ENCODE measurements at places on chromosomes 6 and 20.
A peak's percentile ranks its signal among the peaks of the same experiment; 100 is the strongest.

- DNase-seq: peak; percentile 36
Measured at GRCh38 chr6:53581856-53582255, 37.0 kb upstream of the GCLC start.

GRCh38 chr6:116376149-116376548 lies 5.4 kb downstream of the DSE start:
- no peak for DNase-seq

GRCh38 chr20:48760403-48760983 lies 67.3 kb downstream of the PREX1 start:
- DNase-seq: peak; percentile 29

DNA sequence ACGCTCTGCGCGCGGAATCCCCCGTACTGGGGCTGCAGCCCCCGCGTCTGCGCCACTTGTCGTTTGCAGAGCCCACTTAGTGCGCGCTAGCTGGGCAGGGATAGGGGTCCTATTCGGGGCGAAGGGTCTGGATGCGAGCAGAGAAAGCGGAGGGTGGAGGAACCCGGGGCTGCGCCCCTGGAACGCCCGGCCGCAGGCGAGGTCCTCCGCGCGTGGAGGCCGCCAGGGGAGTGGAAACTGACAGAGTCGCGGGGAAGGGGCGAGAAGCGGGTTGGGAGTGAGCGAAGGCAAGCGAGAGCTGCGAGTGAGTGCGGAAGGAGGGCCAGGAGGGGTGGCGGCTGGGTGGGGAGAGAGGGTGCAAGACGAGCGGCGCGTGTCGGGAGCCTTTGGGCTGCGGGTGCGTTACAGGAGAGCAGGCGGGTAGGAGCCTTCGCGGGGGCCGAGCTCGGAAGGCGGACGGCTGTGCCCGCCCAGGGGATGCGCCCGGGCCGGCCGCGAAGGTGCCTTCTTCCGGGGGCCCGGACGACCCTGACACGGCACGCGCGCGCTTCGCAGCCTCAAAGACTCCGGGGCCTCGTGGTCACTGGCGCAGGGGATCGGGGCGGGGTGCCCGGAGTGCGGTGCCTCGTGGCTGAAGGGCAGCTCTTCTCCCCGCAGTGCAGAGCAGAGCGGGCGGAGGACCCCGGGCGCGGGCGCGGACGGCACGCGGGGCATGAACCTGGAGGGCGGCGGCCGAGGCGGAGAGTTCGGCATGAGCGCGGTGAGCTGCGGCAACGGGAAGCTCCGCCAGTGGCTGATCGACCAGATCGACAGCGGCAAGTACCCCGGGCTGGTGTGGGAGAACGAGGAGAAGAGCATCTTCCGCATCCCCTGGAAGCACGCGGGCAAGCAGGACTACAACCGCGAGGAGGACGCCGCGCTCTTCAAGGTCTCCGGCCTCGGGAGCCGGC lies 1.2 kb downstream of the IRF4 start:
- DNase-seq: peak; percentile 34

DNA sequence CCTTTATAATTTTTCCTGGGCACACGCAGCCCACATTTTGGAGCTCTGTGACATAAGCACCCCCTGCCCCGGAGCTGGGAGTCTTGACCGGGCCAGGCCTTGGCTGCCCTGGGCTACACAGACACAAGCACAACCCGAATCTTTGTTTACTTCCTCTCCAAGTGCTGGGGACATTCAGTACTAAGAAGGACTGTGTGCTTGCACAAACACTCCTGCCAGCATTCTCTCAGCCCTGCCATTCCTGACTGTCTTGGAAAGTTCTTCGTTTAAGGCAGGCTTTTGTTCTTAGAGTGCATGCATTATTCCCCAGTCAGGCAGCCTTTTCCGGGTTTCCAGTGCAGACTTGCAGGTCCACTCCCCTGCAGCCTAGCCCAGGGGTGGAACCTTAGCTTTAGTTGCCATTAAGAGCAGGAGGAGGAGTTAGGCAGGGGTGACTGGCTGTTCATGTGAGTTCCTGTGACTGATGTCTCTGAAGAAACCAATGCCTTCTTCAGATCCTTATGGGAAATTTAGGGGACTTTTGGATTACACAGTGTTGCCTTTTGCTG lies 28.6 kb downstream of the FOXO3 start:
- peak; percentile 98 for DNase-seq

All from inflammatory macrophage treated with lipopolysaccharide for 1 hour (primary cell).